ENCODE measurements at places on chromosomes 4 and X.

GRCh38 chr4:73507541-73507940, 26.0 kb downstream of the AFM start:
- DNase-seq, result no peak

DNA sequence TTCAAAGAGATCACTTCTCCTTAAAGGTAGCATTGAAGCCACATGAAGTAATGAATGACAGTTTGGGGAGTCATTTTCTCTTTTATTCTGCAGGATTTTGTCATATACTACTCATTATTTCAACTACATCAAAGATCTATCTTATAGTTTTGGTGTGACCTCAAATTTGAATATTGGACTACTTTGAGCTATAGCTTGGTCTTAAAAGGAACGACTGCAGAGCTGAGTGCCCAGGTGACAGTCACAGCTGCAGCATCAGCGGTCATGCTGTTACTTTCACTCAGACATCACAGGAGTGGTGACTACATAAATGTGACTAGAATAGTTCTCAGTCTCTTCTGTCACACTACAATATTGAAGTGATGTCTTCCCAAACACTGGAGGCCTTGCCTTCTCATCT, 10.7 kb upstream of the SPCS3 start:
- no peak for DNase-seq

DNA sequence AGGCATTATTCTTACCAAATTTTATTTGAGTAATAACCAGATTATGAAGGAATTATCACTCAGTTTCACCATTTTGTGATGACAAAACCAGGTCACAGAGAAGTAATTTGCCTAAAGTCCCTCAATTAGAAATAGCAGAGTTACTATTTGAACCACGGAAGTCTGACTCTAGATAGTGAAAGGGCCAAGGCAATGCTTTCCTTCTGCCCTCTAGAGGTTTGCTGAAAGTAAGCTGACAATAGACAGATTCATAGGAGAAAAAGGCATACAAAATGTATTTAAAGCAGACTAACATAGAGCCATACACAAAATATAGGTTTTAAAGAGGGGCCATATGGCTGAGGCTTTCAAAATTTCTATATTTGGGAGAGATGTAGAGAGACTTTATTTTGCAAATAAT, 43.1 kb downstream of the CXXC4 start:
- DNase-seq, result no peak

DNA sequence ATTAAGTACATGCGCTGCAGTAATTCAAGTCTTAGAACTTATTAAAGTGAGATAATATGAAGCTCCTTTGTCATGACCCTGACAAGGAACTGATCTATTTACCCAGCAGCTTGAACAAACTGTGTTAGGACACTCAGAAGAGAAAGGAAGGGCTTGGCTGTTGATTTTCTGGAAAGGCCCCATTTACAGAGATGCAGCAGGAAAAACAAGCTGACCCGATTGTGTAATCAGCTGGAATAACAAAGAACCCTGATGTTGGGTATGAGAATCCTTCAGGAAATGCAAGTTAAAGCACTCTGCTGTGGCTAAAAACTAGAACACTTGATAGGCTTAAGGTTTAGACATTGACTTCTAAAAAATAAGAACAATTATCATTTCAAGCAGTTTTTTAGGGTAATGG, 64.8 kb downstream of the TBC1D9 start:
- no peak for DNase-seq

GRCh38 chr4:118388606-118389005, 35.8 kb upstream of the PRSS12 start:
- DNase-seq, result no peak

- no peak for DNase-seq
Observed at GRCh38 chr4:124918559-124919122, 206.1 kb upstream of the ANKRD50 start.

DNA sequence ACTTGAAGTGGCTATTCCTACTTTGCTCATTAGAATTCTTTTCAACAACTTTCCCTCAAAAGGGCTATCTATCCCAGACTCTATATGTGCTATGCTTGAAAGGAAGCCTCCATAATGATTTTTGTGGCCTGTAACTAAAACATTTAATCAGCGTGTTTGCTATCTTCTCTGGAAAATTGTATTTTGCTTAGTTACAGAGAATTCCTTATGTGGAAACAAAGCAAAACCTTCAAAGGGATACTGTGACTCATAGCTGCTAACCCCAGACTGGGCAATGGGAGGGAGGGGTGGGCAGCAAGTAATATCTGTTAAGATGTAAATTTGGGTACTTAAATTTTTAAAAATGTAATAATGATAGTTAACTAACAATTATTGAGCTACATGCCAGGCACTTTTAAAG, 3.7 kb downstream of the SLC25A14 start:
- no peak for DNase-seq

GRCh38 chr4:32196950-32197688, 1477.0 kb downstream of the PCDH7 start:
- no peak for DNase-seq

DNA sequence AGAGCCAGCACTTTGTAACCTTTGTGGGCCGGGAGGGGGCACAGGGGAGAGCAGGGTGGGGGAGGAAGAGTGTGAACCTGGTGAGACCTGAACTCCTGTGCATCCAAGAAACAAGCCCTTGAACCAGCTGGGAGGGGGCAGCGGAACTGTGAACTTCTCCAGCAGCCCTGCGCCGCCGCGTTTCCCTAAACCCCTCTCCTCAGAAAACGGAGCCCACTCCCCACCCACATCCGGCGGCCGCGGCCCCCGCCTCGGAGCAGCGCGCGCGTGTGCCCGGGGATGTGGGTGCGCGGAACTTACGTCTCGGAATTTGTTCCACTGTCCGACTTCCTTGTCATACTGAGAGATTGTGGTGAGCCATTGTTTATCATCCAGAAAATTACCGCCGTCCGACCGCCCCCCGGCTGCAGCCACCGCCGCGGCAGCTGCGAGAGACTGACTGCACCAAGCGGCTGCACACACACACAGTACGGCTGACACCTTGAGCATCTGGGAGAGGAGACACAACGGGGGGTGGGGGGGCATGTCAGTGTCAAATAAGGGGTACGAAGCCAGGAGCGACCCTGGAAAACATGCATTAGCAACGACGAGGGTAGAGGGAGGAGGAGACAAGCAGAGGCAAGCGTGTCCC, 494 bp downstream of the SPOCK3 start:
- DNase-seq, result no peak

- DNase-seq, result no peak
Observed at GRCh38 chrX:32514986-32515385, 696.4 kb downstream of the DMD start.

DNA sequence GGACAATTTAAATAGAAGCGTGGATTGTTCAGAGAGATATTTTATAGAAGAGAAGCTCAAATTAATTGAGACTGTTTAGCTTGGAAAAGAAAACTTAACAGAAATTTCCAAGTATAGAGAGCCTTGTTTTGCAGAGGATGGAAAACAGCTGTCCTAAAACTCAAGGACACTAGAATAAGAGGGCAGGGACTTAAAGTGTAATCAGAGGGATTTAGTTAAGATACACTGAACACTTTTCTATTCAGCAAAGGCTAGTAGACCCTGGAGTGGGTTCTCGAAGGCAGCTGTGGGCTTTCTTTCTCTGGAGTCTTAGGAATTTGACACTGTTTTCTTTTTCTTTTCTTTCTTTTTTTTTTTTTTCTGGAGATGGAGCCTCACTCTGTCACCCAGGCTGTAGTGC, 92.7 kb upstream of the ARX start:
- no peak for DNase-seq

DNA sequence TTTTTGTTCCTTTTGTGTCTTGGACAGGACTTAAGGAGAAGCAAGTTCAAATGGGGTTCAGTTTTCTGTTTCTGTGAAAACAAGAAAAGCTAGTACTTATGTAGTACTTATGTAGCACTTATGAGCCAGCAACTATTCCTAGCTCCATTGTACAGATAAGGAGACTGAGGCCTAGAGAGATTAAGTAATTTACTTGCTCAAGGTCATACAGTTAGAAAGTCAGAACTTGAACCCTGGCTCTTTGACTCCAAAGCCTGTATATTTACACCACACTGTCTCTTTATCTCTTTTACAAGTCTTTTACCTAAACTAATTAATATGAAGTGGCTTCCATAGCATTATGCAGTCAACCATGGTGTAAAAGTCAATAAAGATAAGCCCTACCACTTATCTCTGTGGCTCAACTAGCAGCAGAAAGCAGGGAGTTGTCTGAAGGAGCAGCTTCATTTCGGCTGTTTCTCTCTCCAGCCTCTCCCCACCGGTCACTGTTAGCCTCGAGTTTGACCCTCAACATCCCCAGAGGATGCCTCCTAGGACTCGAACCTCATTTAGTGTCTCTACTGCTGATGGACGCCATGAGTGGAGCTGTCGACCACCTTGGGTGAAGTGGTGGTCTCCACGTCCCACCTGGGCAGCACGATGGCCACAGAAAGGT, 209.9 kb downstream of the SHROOM3 start:
- no peak for DNase-seq

DNA sequence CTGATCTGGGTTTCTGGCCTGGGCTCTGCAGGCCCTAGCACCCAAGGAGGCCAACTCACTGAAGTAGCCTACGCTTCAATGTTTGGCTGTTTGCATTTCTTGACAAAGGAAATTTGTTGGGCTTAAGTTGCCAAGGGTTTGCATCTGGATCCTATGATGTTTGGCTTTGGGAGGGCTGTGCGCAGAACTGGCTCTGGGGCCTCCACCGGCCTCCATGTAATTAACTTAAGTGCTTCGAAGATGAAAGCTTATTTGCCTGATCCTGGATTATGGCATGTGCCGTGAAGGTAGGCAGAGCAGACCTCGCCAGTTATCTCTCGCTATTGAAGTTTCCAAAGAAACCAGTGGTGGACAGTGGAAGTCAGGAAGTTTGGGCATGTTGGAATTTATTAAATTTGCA, 124.3 kb upstream of the STX18 start:
- DNase-seq, result no peak

DNA sequence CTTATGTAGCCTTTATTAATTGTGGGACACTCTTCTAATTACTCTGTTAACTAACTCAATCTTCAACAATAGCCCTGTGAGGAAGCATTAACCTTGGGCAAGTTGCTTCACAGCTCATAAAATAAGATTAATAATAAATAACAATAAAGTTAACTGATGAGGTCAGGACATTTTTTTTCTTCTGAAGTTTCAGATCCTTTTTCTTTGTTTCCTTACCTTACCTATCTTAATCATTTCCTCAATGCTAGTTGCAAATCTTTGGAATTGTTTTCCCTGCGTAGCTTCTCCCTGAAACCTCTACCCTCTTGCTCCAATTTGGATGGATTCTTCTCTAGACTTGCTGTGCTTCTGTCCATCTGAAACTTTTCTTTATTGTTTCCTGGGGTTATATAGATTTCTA, 17.5 kb upstream of the PLAC8 start:
- no peak for DNase-seq

GRCh38 chr4:123378794-123379193, 17.8 kb upstream of the SPRY1 start:
- no peak for DNase-seq

- no peak for DNase-seq
Observed at GRCh38 chr4:85842540-85842939, 367.6 kb downstream of the ARHGAP24 start.

- no peak for DNase-seq
Observed at GRCh38 chr4:72604324-72604723, 35.3 kb upstream of the ADAMTS3 start.

DNA sequence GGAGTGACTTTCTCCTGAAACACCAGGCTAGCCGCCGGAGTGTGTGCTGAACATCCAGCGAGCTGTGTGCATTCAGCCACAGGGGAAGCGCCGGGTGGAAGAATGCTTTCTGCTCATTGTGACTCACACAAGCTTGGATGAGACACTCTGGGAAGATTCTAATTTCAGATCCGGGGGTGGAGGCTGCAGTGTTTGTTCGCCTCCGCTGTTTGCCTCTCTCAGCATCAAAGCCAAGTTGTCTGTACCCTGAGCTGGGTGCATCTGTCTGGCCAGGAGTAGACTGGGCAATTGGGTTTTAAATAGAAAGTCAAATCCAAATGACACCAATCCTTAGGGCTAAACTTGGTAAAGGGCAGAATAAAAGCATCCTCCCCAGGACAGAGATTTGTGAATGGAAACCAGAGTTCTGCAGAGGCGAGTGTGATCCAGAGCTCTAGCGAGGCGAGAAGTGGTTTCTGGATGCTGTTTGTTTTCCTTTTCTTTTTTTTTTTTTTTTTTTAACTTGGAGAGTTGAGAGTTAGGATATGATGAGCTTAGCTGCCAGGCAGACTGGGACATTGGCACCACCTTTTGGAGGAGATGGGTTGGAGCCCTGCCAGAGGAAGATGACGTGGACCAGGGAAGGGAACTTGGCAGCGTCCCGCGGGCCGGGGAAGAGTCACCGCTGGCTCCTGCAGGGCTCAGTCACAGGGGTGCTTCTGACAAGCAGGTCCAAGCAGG, 196.0 kb upstream of the PSAPL1 start:
- DNase-seq, result no peak

- DNase-seq, result no peak
Observed at GRCh38 chrX:122625239-122625638, 558.8 kb upstream of the GRIA3 start.

- DNase-seq, result no peak
Observed at GRCh38 chr4:6472008-6472386, 417 bp downstream of the PPP2R2C start.

- DNase-seq, result no peak
Observed at GRCh38 chr4:40557736-40558135, 71.9 kb downstream of the RBM47 start.

DNA sequence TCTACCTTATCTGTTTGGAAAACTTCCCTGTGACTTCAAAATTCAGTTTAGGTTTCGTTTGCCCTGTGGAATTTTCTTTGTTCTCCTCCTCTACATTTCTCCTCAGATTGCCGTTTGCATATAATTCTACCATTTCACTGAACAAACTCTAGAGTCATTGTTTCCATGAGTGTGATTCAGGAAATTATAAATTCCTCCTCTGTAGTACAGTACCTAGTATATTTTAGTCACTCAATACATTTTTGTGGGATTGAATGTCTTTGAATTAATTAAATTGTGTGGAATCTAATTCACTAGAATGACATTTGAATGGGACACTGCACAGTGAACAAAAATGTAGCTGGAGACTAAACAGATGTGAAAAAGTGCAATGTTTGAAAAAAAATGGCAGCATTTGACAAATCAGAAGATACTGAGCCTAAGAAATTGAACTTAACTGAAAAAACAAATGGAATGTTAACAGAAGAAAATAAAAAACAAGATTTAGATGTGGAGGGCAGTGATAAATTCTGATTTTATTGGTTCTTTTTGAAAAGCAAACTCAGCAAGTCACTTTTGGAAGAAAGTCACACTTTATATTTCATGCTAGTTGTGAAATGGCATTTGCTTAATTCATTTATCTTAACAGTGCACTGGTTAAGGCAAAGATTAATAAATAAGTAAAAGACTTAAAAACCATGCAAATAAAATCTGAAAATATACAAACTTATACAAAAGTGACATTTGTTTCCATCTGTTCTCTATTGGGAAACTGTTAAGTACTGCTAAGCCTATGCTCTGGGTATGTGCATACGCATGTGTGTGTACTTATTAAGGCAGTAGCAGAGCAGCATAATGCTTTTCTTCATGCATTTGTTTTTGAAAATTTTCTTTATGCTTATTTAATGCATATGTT, 512.3 kb downstream of the FAT4 start:
- no peak for DNase-seq
